ENCODE measurements at places on chromosomes 6 and 20.
A peak's percentile ranks its signal among the peaks of the same experiment; 100 is the strongest.

- no peak for DNase-seq
These were observed 862.0 kb downstream of the PHF3 start for GRCh38 chr6:64497634-64498033.

- no peak for DNase-seq
These were observed 172.4 kb downstream of the DTNBP1 start for GRCh38 chr6:15490242-15491100.

DNA sequence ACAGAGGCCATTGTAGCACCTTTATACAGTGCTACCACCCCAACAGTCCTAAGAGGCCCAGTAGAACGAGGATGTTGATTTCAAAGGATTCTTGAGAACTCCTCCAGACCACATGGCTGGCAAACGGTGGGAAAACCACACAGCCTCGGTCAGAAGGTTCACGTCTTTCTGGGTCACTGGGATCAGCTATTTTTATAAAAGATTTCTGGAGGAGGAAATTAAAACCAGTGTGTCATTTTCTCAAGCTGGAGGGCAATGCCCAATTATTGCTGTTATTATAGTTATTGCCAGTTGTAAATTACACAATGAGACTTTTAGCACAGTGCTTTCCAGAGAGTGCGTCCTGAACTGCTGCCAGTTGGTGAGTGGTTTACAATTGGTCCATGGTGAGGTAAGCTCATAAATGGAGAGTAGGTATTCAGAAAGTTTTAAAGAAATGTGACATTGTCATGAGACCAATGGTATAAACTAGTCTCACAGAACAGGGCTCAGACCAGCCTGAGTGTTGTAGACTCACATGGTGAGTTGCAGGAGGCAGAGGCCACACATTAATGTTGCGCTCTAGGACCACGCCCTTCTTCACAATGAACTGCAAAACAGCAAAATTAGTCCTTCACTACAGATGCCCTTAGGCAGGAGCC lies 8.4 kb upstream of the PPP1R14C start:
- DNase-seq = no peak

DNA sequence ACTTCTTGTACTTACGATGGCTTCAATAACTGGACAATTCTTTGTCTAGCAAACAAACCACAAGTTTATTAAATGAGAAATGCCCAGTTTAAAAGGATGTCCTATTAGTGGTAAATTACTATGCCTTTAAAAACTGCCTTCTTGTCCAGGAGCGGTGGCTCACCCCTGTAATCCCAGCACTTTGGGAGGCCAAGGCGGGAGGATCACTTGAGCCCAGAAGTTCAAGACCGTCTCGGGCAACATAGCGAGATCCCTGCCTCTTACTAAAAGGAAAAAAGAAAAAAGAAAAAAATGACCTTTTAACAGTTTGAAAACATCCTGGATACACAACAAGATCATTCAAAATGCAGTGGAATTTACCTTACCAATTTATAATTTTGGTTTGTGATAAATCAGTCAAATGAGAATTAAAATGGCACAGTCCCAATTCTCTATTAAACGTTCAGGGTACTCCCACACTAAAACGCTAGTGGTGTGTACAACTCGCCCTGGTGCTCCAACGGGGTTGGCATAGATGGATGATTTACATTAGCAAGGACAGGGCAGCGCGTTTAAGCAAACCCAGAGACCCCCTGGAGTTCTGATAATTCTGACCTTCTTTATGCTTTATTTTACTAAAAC lies 2.3 kb downstream of the ZBTB2 start:
- peak; percentile 54 for DNase-seq

- DNase-seq = no peak
These were observed 86.8 kb downstream of the HAO1 start for GRCh38 chr20:7853493-7853892.

- DNase-seq = no peak
These were observed at the start of gene SLC44A4 for GRCh38 chr6:31878726-31879125. Gene SLC44A4, minus strand, starts transcription at chr6:31878997. Its CDS starts 17 bp downstream, at chr6:31878980.

GRCh38 chr6:135311446-135312200 lies 130.5 kb downstream of the MYB start:
- no peak for DNase-seq

- DNase-seq = no peak
These were observed 197.9 kb downstream of the TFAP2C start for GRCh38 chr20:56826705-56827665.

DNA sequence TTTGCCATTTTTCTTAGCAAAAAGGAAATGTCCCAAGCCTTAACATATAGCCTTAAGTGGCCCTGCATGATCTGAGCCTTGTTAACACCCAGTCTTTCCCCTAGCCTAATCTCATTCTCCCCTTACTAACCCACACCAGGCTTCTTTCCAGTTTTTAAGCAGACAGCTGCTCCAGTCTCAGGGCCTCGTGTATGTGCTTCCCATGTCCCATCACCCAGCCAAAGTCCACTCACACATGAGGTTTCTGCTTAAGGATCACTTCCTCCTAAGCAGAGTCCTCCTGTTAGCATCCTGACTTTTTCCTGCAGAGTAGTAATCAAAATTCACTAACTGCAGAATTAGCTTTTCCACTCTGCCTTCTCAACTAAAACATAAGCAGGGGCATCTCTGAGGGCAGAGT lies 96.1 kb downstream of the SMLR1 start:
- no peak for DNase-seq

DNA sequence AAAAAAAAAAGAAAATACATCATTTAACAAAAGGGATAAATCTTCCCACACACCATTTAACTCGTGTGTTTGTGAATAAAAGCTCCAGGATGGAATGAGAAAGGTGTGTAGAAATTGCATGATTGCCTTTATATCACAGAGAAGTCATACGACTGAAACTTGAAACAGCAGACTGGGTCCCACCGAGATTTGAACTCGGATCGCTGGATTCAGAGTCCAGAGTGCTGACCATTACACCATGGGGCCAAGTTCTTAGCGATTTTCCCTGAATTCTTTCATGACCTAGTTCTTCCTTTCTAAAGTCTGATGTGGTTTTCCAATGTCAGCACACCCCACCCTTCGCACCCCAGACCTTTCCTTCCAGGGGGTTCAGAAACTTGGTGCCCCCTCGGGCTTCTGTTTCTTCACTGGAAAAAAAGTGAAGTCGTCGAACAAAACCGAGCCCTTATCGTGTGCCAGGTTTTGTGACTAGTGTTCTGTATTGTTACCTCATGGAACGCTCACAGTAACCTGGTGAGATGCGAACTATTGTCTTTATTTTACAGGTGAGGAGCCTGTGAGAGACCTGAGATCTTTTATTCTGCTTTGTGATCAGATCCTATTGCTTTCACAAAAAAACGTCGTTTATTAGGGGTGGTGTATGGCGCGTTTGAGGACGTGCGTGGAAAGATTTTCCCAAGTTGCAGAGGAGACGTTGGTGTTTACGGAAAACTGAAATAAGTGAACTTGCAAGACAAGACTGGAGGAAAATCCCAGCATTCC lies 120.8 kb downstream of the OR2B2 start:
- peak; percentile 62 for DNase-seq

DNA sequence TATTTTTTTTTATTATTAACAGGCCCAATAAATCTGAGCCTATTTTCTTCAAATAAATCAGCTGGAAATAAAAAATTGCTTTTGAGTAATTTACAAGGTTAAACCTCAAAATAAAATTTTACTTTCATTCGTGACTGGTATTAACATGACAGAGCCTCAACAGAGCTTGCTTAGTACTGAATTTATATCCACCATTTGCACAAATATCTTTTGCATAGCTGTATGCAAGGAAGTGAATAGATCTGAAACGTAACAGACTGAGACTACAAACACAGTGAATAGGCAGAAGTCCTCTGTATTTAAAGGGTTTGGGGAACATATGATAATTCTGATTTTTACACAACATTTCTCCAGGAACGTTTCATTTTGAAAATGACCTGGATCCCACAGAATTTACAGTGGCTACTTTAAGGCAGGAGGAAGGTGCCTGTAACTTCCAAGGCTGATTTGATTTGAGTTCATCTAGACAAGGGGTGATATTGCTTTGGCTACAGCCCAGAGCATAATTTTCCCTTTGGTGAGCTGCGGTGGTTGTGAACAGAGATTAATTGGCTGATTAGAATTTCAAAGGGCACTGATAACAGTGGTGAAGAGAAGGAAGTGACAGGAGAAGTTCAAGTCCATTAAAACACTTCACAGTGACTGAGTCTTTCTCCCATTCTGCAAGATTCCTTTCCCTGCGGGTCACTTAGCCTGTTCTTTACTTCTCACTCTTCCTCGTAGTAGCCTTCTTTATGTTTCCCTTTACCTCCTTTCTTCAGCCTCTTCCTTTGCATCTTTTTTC lies 121.2 kb upstream of the SASH1 start:
- no peak for DNase-seq

DNA sequence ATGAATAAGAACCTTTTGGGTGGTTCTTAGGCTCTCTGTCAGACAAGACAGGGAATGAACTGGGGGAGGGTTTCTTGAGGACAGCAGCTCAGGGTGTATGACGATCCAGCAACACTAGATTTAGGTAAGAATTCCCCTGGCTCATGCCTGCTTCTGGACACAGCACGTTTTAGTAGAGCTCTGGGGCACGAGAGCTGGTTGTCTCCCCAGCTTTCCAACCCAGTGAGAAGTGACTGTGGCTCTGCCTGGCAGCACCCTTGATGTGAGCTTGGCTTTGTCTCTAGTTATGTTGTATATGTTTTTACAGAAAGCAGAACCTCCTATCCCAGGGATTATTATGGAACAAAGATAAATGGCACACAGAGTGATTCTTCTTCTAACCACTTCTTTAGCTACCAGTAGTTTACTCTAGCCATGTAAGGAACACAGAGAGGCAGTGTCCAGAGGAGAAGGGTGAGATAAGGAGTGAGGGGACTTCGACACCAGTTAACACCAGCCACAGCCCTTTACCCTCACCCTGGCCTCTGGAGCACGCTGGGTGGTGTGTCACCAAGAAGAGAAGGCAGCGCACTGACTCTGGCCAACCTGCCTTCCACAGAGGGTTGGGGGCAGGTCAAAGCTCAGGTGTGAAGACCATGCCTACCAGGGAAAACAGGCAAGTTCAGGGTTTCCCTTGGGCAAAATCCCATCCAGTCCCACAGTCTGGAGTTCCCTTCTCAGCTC lies 3.9 kb downstream of the APOBEC2 start:
- DNase-seq = no peak

DNA sequence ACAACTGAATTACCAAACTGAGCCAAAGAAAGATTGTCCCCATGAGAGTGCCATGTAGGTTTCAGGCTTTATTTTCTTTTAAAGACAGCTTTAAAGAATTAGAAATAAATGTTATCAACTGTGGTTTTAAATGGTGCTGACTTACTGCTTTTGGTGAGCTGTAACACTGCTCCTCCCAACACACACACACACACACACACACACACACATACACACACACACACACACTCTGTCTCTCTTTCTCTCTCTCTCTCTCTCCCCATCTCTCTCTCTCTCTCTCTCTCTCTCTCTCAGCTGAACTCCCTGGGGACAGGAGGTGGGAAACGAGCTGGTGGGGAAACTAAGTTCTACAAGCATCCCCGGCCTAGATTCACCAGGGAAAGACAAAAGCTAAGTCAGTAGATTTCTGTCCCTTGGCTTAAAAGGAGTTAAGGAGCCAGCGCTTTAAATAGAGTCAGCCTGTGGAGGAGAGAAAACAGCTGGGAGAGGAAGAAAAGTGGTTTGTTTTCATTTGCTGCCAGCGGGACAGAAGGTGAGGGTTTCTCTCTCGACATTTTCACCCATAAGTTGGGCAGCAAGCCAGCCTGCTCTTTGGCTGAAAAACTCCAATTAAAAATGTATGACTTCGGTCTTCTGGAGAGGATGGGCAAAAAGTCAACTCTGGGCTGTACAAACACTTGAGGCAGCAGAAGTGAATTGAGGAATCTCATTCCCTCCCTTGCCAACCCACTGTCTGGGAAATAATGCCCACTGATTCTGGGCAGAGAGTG lies 27.4 kb downstream of the CBLN4 start:
- DNase-seq = no peak

- no peak for DNase-seq
These were observed 7.9 kb downstream of the PTK6 start for GRCh38 chr20:63529180-63529860.

DNA sequence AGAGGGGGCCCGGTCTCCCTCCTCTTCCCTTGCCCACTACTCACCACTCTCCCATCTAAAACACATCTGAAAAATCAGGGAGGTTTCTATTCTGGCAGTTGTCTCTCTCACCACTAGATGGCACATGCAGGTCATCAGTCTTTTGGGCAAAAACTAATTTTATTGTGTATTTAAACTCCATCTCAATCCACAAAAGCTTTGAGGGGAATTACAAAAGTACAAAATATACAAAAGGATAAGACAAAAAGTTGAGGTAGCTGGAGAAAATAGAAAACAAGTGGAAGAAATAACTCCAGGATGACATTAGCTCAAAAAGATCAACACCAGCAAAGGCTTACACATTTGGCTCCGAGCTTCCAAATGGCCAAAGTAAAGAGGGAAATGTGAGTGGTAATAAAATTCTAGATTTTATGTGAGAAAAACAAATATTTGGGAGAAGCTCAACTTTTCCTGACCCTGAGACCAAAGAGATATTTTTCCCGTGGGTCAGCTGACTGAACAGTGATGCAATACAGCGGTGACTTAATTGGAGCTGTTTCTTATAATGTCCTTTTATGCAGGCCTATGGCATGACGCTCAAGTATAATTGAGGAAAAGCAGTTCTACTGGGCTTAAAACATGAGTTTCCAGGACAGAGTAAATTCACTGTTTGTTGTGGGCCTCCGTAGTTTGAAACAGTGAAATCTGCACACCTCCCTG lies 79.8 kb upstream of the CHD6 start:
- peak; percentile 82 for DNase-seq

GRCh38 chr6:113843500-113844073 lies 13.6 kb upstream of the MARCKS start:
- no peak for DNase-seq

DNA sequence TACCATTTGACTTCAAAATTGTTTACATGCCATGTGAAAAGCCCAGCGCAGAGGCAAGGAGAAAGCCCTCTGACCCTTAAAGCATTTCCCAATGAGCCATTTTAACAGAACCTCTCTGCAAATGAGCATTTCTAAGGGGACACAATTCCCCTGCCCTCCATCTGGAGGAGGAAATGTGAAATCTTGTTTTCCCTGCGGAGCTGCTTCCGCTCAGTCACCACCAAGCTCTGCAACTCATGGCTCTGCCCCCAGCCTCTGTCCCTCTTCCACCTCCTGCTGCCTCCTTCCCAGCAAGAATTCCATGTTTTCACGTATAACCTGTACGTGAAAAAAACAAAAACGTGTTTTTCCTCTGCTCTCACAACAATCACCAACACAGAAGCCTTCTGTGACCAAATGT lies 12.3 kb downstream of the RIN2 start:
- no peak for DNase-seq

DNA sequence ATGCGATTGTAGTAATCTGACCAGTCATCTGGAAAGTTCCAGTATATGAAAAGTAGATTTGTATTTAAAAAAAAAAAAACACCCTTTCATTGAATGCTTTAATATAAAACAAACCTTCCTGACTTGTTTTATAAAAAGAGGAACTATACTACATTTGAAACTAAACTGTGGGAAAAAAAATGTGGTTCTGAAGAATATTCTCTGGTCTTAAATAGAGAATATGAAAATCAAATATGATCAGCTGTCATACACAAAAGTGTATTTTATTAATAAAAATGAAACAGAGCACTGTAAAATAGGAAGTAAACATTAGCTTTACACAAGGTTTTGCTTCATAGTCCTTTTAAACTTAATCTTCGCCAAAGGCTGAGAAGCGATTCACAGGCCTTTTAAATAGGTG lies 25.3 kb upstream of the CD83 start:
- DNase-seq = no peak

All from Karpas-422 (cell line).